Activated naive CD4-positive, alpha-beta T cell treated with anti-CD3 and anti-CD28 coated beads, Interleukin-2, amount 50 U/mL, for 72 hours (primary cell): ENCODE measurements at places on chromosomes 11 and 22.

GRCh38 chr11:35785287-35786167 lies 123.0 kb downstream of the TRIM44 start:
- DNase-seq = no peak

DNA sequence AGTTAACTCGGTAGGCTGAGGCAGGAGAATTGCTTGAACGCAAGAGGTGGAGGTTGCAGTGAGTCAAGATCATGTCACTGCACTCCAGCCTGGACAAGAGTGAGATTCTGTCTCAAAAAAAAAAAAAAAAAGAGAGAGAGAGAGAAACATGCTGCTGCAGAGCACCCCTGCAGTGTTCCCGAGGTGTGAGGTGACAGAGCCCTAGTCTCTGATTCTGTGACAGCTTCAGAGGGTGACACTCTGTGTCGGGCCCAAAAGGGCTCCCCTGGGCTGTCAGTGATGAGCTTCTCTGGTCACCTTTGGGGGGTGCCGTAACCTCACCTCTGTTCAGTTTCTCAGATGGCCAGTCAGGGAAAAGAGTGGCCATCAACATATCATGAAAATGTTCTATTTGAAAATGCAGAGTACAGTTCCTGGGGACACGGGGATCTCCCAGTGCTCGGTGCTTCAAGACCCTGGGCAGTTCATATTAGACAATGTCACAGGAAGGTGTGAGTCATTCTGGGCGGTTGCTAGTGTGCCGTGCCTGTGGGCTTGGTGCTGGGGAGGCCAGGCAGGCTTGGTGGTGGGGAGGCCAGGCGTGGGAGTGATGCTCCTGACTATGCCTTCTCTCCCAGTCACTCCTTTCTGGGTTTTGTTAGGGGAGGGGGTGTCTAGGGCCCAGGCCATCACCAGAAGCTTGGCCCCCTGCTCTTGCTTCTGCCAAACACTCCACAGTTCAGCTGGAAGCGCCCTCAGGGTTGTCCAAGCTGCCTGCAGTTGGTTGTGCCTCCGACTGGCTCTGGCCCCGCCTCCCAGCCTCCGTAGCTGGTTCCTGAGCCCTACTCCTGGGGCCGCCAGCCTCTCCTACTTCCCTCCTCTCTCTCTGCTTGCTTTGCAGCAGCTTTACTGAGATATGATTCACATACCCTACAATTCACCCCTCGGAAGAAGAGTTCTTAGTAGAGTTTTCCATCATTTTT lies 52.5 kb upstream of the CLDN5 start:
- peak; percentile 61 for DNase-seq

DNA sequence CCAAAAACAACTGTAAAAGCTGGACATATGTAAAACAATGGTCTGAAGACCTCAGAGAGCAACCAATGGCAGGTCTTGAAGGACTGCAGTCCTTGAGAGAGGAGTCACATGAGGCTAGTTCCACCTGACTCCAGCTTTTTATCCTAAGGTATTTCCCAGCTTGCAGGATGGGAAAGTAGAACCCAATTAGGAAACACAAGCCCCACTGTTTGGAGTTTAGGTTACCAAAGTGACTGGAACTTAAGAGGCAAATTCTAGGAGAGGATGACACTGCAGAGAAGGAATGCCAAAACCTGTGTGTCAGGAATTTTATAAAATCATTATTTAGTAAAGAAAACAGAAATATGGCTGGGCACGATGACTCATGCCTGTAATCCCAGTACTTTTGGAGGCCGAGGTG lies 18.4 kb downstream of the OR2AT4 start:
- DNase-seq = no peak

GRCh38 chr22:49894322-49895054 lies 23.8 kb downstream of the ALG12 start:
- no peak for DNase-seq

- no peak for DNase-seq
Observed at GRCh38 chr11:69986440-69986787, 91.7 kb upstream of the ANO1 start.

GRCh38 chr22:47850644-47851151 lies 1088.2 kb downstream of the TBC1D22A start:
- no peak for DNase-seq

DNA sequence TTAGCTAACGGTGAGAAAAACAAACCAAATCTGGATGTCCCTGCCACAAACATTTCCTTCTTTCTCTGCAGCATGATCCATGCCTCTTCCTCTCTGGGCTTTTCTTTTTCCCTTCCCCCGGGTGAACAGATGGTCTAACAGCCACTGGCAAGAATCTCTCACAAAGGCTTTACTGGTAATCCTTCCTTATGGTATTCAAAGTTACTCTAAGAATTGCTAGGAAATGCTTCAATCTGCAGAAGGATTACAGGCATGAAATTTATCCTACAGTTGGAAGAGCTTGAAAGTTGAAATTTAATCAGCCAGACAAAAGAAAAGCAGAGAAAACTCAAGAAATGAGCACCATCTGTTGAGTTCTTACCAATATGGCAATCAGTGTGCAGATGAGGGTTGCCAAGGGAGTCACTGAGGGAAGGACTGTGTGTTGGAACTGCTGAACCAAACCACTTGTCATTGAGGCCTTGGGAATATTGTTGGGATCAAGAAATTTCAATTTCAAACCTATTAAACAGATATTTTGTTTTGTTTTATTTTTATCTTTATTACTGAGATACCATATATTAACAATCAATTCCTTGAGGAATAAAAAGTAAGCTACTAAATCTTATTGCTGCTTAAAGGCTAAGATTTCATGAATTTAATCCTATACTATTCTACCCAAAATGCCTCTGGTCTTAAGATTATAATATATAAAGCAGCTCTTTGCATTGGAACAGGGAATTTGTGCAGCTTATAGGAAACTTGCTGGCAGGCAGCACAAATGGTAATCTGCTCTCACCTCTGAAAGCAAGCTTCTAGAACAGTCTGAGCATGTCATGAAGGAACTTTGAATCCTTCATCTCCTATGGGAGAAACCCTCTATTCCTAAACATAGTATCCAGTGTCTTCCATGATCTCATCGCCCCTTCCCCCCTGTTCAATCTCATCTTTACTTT lies 29.7 kb upstream of the NDUFC2 start:
- no peak for DNase-seq

DNA sequence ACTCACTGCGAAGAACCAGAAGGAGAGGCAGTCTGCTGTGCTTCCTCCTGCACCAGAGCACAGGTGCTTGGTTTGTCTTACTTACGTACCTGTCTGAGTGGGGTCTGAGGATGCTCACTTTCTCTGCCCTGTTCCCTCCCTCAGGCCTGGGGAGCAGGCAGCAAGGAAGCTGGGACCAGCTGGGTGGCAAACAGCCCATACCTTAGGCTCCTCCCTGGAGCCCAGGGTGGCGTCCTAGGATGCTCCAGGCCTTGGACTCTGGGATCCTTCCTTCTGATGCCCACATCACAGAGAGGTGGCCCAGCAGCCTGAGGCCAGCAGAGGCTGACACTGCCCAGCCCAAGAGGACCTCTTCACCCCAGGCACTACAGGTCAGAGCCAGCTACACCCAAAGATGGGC lies 593.2 kb downstream of the BRD1 start:
- DNase-seq = no peak

DNA sequence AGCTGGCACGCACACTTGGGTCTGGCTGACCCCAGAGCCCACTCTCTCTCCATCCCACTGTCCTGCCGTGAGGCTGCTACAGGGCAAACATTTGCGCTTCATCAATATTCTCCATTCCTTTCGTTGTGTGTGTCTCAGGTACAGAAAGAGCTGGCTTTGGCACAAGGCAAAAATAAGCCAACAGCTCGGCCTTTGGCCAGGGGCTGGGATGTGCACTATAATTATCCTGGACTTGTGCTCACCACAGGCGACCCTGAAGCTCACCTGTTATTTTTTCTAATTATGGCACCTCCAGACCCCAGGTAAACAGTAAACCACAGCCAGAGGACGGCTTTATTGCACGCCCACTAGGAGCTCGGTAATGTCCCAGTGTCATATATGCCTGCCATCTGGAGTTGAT lies 10.9 kb downstream of the ZMAT5 start:
- DNase-seq = no peak

DNA sequence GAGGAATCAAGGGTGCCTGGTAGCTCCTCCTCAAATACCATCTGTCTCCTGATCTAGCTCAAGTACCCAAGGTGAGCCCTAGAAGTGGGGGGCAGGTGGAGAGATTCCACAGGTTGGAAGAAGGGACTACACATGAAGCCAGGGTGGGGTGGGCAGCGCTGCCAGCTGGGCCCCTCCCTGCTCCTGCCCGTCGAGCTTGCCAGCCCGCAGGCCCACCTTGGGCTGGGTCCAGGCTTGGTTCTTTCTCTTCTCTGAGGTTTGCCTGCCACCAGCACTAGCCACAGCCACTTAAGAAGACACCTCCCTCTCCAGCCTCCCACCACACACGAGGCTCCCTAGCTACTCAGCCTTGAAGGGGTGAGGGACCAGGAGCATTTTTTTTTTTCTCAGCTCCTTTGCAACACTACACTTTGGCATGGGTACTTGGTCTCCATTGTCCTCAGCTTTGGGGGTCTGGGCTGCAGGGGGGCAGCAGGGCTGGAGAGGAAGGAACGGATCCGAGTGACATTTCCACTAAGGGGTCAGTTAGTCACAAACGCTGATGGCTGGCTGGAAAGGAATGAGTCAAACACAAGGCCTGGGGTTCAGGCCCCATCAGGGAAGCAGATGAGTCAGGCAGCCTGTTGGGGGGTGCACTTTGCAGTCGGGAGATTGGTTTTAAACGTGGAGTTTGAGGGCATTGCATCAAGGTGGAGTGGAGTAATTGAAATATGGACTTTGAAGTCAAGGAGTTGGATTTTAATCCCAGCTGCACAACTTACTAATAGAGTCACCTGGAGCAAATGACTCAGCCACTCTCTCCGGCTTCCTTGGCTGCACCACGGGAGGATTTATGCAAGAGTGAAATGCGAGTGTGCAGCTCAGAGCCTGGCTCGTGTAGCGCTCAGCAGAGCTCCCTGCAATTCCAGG lies 7.4 kb upstream of the NPTXR start:
- no peak for DNase-seq
